ENCODE measurements at places on chromosomes 7 and 10.

- DNase-seq = no peak
Observed at GRCh38 chr7:17016402-17017010, 134.7 kb upstream of the AGR3 start.

GRCh38 chr7:112997831-112998230, 88.8 kb downstream of the GPR85 start:
- DNase-seq = no peak

DNA sequence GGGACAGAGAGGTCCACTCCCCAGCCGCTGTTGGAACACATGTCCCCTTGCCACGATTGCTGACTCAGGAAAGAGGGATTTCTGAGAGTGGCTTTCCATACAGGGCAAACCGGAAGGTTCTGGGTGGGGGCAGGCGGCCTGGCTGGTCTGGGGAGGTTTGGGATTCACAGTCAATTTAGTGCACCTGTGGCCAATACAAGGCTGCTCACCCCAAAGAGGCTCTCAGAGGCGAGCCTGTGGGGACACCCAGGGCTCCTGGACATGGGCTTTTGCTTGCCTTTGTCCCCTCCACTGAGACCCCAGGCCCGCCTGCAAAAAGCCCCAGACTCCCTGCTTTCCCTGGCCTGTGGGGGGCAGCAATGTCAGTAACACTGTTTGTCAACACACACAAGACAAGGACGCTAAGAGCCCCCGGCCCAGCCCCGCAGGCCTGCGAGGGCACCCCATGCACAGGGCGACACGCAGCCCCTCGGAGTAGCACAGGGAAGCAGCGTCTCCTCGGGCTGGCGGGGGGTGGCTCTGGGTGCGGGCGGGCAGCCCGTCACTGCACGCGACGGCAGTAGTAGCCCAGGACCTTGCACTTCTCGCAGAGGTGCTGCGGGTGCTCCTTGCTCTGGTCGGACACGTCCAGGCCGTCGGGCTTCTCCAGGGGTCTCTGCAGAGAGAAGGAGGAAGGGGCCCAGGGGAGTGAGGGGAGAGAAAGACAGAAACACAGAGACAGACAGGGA, 38.7 kb downstream of the PPIF start:
- DNase-seq = no peak

DNA sequence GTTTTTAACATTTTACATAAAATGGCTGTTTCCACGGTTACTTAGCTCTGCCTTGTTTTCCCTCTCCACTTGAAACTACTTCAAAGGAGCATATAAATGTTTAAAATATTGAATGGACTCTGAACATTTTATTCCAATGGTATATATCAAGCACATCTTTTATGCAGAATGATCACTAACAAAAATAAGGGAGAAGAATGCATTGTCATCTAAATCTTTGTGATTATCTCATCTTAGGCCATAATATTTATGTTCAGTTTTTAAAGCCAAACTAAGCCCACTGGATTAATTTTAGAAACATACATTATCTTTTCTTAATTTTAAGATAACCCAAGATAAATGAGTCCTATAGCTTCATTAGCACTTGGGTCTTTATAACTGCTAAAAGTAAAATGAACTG, 13.4 kb upstream of the EBLN1 start:
- DNase-seq = no peak

- DNase-seq = no peak
Observed at GRCh38 chr10:61262486-61263261, 190.5 kb downstream of the TMEM26 start.

- no peak for DNase-seq
Observed at GRCh38 chr7:10257438-10257837, 716.2 kb upstream of the PHF14 start.

GRCh38 chr10:14456218-14456869, 125.6 kb upstream of the FRMD4A start:
- DNase-seq = no peak

DNA sequence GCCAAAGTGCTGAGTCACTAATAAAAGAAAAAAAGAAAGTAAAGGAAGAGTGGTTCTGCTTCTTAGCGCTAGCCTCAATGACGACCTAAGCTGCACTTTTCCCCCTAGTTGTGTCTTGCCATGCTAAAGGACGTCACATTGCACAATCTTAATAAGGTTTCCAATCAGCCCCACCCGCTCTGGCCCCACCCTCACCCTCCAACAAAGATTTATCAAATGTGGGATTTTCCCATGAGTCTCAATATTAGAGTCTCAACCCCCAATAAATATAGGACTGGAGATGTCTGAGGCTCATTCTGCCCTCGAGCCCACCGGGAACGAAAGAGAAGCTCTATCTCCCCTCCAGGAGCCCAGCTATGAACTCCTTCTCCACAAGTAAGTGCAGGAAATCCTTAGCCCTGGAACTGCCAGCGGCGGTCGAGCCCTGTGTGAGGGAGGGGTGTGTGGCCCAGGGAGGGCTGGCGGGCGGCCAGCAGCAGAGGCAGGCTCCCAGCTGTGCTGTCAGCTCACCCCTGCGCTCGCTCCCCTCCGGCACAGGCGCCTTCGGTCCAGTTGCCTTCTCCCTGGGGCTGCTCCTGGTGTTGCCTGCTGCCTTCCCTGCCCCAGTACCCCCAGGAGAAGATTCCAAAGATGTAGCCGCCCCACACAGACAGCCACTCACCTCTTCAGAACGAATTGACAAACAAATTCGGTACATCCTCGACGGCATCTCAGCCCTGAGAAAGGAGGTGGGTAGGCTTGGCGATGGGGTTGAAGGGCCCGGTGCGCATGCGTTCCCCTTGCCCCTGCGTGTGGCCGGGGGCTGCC, at the start of gene IL6:
TSS of gene IL6 (plus strand) at position 294 of the 807 bp plus-strand sequence. CDS start at position 357, 63 bp downstream.
- peak; percentile 6 for DNase-seq

- DNase-seq = no peak
Observed at GRCh38 chr7:51290702-51291540, 25.7 kb downstream of the COBL start.

GRCh38 chr7:105788356-105788755, 88.0 kb downstream of the ATXN7L1 start:
- no peak for DNase-seq

GRCh38 chr10:32379318-32379949, 32.5 kb upstream of the EPC1 start:
- DNase-seq = no peak

GRCh38 chr10:80760914-80761371, 223.2 kb downstream of the SH2D4B start:
- DNase-seq = no peak

GRCh38 chr7:100093925-100094486, 5.2 kb downstream of the COPS6 start:
- DNase-seq = no peak

GRCh38 chr10:44830022-44830421, 81.1 kb upstream of the TMEM72 start:
- no peak for DNase-seq

- no peak for DNase-seq
Observed at GRCh38 chr7:150978126-150978789, at the start of gene KCNH2. TSS of gene KCNH2 (minus strand) at chr7:150978321. CDS start at chr7:150977913, 408 bp downstream.

- DNase-seq = no peak
Observed at GRCh38 chr7:73841689-73842066, 638 bp downstream of the METTL27 start.

DNA sequence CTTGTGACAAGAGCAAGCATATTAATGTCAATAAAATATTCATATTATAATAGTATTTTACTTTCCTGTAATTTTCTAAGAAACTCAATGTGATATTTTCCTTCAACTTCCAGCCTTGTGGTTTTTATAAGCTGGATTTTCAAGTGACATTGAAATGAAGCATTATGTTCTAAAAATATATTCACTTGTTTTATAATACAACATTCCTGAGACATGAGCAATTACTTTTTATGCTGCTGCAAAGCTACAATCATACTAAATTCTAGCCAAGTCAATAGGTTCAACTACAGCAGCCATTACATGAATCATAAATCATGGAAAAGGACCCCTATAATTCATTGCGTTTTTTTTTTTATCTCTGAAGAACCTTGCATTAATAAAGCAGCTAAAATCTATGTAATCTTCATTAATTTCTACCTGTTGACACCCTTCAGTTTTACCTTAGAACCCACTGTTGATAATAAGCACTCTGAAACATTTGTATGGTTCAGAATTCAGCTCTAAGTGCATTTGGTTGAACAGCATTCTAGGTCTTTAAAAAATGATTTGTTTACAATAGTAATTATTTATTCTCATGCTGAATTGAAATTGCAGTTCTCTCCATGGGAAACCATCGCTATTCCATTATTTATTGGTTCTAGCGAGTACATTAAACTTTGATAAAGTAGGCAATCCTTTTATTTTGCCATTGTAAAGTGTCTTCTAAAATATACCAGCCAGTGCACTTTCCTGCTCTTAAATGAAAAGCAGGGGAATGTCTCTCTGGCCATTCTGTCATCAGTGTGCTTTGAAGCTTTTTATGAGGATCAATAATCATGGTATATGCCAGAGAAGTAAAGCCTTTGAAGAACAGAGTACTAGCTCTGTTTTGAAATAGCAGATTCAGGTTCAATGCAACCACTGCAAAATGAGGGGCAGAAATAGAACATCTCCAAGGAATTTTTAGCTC, 132.6 kb downstream of the GNAT3 start:
- no peak for DNase-seq

DNA sequence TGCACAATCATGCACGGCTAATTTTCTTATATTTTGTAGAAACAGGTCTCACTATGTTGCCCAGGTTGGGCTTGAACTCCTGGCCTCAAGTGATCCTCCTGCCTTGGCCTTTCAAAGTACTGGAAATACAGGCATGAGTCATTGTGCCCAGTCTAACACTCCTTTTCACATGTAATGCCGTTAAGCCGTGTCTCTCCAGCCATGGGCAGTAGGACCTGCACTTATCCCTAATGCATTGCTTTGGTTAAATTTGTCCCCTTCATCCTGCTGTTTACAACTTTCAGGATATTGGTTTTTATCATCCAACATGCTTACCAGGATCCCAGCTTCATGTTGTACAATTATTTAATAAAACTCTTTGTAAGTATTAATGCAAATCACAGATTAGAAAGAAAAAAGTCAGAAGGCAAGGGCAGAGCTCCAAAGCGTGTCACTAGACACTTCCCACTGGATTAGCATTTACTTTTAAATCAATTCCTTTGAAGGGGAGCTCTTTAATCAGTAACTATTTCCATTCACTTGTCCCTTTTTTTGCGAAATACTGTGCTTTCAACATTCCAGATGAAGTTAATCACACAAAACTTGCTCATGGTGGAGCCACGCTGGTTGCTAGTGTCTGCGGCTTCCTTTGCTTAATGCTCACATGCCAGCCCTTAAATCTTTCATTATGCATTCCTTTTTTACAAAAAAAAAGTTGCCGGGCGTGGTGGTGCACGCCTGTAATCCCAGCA, 256.0 kb upstream of the AUTS2 start:
- DNase-seq = no peak

DNA sequence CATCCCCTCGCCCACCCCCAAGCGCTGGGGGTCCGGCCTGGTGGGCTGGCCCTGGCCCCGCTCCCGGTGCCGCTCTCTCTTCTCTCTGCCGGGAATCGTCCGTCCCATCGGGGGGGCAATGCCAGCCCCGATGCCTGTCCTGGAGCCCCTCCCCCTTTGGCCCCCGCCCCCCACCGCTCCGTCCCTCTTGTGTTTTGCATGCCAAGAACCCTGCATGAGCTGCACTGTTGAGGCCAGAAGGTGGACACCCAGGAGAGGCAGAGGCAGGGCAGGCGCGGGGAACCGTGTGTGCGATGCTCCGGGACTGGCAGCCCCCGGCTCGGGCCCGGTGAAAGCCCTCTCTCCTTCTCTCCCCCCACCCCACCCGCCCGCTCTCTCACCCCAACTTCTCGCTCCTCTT, 22.1 kb upstream of the HSPB1 start:
- DNase-seq = no peak

GRCh38 chr7:79453558-79454360, at the start of gene MAGI2:
TSS of gene MAGI2 (minus strand) at chr7:79453667. CDS start at chr7:79453320, 347 bp downstream.
- DNase-seq = peak; percentile 16

GRCh38 chr7:20113427-20114027, 103.7 kb downstream of the MACC1 start:
- no peak for DNase-seq

- DNase-seq = no peak
Observed at GRCh38 chr10:19290770-19291169, 242.2 kb downstream of the MALRD1 start.

DNA sequence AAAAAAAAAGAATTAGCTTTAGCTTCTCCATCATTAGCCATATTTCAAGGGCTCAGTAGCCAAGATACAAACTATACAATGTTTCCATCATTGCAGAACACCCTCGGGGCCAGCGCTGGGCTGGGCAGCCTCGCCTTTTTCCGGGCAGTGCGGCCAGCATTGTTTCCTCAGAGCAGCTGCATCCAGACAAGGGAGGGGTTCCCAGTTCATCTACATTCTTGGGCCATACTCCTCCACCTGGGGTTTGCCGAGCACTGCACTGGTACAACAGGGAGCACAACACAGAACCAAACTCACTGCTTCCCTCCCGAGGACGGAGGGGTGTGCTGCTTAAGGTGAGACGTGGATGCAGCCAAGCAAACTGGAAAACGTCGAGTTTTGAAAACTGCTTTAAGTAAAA, 2.4 kb upstream of the PKD1L1 start:
- no peak for DNase-seq

DNA sequence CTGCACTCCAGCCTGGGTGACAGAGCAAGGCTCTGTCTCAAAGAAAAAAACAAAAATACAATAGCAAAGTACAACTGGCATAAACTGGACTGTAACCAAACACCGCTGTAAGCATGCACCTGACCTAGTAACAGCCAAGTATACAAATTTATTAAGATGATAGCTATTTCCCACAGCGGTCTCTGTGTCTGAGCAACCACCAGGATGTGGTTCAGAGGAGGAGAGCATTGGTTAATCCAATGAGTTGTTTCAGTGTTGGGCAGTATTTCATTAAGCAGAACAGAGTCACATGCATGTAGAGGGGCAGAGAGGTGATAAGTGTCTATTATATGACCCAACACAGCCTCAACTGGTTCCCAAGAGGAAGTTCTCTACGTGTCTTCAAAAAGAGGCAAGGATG, 4.0 kb downstream of the SLC16A12 start:
- DNase-seq = no peak

DNA sequence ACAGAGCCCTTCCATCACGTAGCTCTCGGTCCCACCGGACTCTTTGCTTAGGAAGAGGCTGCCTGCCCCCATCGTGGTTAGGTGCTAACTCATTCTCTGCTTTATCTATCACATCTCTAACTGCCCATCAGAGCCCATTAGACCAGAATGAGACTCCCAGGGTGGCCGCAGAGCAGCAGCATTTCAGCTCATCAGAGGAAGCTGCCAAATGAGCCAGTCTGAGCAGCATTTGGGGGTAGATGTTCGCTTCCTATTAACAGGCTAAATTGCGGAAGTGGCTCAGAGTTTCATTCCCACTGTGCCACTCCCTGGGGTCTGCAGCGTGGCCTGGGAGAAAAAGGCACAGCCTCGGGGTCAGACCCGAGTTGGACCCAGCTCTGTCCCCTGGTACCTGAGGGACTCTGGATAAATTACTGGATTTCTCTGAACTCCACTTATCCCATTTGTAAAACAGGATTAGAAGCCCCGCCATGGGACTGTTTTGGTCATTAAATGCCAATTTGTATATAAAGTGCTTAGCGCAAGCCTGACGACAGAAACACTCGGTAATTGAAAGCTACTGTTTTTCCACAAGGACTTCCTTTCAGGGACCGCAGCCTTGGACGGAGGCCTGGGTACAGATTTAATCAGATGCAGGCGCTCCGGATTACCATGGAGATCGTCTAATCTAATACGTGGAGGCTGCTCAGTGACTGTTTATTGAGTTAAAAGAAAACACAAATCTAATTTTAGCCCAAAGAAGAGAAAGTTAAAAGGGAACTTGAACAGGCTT, 73.8 kb upstream of the PRLHR start:
- DNase-seq = no peak

Measured in cortex of kidney (tissue), 1 donor.